Central memory CD8-positive, alpha-beta T cell (primary cell): ENCODE measurements at places on chromosomes 3 and 15.

- no peak for DNase-seq
Measured at GRCh38 chr3:52221563-52222318, 3.7 kb downstream of the TLR9 start.

- no peak for DNase-seq
Measured at GRCh38 chr3:69869643-69870042, 129.9 kb upstream of the SAMMSON start.

DNA sequence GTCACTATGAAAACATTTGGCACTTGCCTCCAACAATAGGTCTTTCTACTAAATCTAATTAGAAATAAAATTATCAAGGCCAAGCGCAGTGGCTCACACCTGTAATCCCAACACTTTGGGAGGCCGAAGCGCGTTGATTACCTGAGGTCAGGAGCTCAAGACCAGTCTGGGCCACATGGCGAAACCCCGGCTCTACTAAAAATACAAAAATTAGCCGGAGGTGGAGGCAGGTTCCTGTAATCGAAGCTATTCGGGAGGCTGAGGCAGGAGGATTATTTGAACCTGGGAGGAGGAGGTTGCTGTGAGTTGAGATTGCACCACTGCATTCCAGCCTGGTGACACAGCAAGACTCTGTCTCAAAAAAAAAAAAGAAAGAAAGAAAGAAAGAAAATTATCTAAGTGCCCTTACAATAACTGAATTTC is 1.6 kb upstream of the PLD1 start:
- no peak for DNase-seq

DNA sequence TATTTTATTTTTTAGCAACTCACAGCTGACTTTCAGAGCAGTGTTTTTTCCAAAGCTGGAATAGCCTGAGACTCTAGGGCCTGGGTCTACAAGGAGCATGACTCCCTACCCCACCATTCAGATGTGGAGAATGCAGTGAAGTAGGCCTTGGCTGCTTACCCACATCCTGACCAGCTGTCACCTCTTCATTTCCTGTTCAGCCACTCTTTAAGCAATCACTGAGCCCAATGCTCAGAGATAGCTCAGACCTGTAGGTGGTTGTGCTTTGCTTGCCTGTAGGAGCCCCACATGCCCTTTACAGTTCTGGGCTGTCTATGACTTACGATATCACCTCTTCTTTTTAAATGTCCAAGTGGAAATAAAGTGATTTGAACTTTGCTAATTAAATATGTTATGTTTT is 148.1 kb downstream of the NEK11 start:
- DNase-seq = no peak

DNA sequence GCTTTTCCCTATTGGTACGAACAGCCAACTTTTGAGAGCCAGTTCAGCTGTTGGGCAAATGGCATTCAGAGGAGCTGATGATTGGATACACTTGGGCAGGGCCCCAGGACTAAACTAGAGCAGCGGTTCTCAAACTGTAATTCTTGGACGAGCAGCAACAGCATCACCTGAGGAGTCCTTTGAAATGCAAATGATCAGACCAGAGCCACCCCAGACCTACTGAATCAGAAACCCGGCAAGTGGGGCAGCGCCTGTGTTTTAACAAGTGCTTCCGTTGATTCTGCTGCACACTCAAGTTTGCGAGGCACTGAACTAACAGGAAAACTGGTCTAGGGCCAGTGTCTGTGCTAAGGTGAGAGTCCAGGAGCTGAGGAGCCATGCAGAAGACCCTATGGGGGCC is 239.7 kb downstream of the UACA start:
- DNase-seq = no peak

GRCh38 chr3:176147251-176147650 is 1050.0 kb downstream of the TBL1XR1 start:
- DNase-seq = no peak

- no peak for DNase-seq
Measured at GRCh38 chr3:191051037-191051436, 148.0 kb upstream of the OSTN start.

- no peak for DNase-seq
Measured at GRCh38 chr3:31762097-31762764, 218.8 kb downstream of the OSBPL10 start.

DNA sequence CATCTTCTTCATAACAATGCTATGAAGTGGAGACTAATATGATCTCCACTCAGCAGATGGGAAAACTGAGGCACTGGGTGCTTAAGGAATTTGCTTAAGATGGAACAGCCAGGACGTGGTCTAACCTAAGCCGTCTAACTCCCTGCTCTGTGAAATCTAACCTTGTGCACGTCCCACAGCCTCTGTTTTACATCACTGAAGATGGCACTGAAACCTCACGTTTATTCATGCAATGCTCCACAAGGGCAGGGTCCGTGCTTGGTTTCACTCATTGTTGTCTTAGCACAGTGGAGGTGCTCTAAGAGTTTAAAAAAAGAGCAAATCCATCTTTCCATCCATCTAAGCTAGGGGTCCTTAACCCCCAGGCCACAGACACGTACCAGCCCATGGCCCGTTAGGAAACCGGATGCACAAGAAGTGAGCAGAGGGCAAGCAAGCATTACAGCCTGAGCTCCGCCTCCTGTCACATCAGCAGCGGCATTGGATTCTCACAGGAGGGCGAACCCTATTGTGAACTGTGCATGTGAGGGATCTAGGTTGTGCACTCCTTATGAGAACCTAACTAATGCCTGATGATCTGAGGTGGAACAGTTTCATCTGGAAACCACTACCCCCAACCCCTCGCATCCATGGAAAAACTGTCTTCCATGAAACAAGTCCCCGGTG is 118.0 kb downstream of the FOXP1 start:
- no peak for DNase-seq

DNA sequence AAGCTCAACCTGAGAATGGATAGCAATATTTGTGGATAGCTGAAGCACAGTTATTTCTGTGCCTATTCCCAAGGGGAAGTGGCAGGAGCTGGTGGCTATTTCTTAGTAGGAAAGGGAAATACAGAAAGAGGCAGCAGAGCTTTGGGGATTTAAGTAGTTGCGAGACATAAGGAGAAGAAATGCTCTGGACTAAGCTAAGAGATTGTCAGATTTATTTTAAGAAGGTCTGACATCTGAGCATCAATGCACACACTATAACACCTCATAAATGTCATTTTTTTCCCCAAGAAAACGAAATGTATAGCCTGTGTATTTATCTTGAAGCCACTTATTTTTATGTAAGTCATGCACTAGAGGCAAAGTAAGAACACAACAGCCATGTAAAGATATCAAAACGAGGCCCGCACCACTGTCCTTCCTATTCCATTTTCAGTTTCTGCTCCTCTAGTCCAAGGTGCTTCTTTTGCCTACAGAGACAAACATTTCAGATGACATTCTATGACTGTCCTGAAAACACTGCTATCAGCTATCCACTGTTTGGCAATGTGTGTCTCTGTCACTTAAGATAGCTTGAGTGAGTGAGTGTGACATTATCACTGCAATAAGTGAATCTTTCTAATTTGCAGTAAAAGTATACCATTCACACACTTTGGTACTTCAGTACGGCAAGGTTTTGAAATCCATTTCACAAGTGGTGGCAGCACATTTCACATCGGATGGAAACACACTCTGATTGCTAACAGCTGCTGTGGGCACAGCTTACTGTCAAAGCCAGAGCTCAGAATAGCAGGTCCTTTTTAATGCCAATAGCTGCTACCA is 62.7 kb upstream of the ICE2 start:
- no peak for DNase-seq

DNA sequence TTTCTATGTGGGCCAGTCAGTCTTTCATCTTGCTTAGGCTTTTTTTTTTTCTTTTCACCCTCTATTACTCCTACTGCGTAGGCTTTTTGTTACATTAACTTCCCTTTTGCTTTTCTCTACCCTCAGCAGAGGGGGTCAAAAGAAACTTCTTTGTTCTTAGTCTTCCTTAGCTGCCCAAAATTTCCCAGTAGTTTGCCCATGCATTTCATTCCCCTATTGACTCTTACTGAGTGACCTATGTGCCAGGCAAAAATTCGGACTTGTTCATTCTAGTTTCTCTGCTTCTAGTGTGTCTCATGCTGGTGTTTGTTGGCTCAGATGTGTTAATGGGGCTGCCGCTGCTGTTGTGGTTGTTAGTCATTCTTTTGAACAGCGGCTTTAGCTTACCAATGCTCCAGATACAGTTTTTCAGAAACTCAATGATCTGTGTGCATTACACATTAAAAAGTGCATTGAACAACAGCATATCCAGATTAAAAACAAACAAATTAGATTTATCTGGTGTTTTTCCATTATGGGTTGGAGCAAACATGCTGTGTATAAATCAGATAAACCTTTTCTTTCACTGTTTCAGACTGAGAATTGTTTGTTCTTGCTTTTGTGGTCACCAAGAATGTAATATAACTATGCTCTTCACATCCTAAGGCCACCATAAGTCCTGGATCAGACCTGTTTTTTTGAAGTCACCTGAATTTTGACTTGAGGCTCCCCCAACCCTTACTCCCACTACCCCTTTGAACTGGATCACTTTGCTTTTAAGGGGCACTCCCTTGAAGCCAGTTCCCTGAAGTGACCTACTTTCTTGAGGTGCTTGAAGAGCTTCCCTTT is 43.1 kb downstream of the PDE8A start:
- DNase-seq = no peak

DNA sequence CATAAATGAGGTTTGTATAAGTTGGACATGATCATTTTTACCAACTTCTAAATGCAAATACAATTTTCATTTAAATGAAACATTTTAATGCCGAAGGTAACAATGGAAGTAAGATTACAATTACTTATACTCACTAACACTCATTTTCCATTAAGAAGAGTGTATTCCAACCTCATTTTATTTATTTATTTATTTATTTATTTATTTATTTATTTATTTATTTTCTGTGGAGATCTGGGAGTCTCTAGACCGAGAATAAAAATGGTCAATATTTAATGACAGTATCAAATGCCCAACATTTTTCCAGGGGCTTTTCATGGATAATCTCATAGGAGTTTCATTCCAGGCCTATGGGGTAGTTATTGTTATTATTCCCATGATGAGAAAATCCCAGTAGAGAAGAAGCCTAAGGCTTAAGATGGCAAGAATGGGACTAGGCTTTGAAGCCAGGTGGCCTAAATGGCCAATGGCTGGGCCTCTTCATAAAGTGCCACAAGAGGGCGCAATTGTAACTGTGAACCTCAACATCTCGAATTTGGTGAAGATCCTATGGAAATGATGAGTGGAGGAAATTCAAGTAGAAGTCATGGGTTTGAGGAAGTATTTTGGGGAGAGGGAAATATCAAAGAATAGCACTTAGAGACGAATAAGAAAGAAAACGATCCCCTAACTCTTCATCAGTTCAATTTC is 21.3 kb downstream of the VGLL3 start:
- DNase-seq = no peak

DNA sequence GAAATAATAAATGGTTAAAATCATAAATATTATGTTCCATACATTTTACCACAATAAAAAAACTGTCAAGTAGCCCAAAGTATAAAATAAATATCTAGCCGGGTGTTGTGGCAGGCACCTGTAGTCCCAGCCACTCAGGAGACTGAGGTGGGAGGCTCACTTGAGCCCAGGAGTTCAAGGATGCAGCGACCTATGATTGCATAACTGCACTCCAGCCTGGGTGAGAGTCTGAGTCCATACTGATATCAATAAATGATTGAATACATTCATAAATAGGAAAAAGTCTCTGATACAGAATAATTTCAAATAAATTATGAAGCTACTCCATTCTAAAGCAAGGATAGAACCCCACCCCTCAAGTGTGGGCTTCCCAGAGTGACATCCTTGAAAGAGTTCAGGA is 68.5 kb upstream of the GATA2 start:
- no peak for DNase-seq

DNA sequence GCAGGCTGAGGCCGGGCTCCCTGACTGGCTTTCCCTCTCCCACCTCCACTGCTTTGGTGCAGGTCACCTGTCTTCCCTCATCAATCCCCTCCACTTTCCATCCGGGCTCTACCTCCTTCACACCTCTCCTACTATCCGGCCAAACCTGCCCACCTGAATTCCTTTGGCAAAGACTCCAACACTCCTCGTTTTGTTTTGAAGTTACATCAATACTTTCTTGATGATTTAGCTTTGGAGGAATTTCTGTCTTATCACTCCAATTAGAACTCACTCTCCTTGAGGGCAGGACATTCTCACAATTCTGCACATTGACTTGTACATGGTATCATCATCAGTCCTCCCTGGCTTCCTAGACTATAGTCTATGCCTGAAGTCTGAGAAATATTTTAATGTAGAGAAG is 20.4 kb downstream of the LDHAL6B start:
- no peak for DNase-seq

DNA sequence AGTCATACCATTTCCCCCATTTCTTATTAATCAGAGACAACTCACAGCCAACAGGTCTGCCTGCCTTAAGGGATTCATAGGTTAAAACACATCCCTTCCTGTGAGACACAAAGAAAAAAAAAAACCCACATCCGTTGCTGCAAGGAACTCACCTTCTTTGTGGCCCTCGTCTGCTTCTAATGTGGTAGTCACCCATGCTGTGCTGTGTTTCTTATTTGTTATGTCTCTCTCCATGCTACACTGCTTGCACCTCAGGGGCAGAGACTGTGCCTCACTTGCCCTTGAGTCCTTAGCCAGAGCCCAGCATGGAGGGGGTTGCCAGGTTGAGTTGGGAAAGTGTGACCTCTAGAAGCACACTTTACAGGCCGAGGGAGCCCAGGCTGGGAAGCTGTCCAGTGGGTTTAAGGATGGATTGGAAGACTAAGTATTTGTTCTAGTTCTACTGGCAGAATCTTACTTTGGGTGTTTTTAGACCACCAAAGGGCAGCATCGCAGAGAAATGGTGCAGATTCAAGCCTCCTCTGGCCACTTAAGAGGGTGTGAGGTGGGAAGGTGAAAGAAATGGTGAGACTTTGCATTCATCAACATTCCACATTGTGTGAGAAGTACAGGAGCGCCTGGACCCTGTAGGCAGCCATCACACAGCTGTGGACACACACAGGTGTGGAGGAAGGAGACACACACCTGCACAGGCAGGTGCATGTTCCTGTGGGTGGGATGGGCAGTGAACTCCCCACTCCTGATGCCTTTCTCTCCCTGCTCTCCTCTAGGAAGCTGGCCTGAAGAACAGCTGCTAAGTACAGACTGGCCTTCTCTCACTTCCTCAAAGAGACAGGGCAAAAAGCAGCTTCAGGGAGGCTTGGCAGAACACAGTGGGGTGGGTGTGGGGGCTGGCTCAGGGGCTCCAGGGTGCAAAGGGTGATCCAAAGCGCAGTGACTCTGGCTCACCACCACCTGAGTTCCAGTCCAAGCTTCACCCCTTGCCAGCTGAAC is 48.8 kb downstream of the GLB1 start:
- peak; percentile 64 for DNase-seq

- DNase-seq = no peak
Measured at GRCh38 chr3:161171113-161171512, 50.0 kb upstream of the NMD3 start.

GRCh38 chr15:93152951-93153350 is 63.9 kb upstream of the RGMA start:
- no peak for DNase-seq

- DNase-seq = no peak
Measured at GRCh38 chr3:172142051-172142863, 102.9 kb downstream of the FNDC3B start.

- DNase-seq = no peak
Measured at GRCh38 chr3:75692061-75692460, 27.9 kb downstream of the FRG2C start.
